ENCODE measurements at places on chromosomes 12 and 14.

DNA sequence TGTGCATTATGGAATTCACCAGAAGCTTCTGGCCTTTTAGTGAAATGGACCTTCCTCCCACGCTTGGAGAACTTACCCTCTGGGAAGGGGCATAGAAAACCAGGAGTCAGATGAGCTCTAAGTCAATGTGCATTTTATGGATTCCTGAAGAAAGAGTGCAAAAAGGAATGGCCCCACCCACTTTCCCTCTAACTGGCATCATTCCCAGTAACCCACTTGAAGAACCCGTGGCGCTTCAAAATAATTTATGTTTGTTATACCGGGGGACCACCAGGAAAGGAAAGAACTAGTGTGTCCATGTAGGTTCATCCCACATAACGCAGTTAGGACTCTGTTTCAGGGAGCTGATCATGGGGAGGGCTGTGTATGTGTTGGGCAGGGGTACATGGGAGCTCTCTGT is 1153.4 kb downstream of the TMEM121 start:
- no peak for DNase-seq

GRCh38 chr12:71686658-71687025 is 760 bp downstream of the TMEM19 start:
- peak; percentile 40 for DNase-seq

GRCh38 chr12:108551535-108551934 is 9.4 kb downstream of the SART3 start:
- DNase-seq, result peak; percentile 71

- DNase-seq, result peak; percentile 93
Observed at GRCh38 chr14:94392510-94392935, 4.1 kb upstream of the SERPINA1 start.

DNA sequence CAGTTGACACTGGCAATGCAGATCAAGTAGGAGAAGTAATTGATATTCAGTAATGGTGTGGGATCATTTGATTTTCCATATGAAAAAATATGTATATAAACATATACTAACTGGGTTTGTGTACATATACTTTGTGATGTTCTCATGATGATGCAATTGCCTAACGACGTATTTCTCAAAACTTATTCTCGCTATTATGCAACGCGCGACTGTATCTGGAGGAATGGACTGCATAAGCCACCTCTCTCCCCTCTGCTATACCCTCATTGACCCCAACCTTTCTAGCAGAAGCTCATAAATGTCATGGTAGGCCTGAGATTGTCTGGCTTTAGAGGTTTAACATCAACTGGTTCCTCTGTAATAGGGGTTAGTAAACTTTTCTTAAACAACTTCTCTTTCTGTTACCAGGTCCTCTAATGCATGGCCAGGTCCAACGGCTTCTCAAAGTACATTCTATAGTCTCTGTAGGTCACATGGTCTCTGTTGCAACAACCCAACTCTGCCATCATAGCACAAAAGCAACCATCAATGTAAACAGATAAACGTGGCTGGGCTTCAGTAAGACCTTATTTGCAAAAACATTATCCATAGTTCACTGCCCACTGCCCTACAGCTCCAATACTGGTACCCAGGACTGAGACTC is 59.3 kb downstream of the FOXN3 start:
- peak; percentile 91 for DNase-seq

GRCh38 chr12:128079-128478 is 61.5 kb downstream of the IQSEC3 start:
- DNase-seq, result peak; percentile 89

GRCh38 chr12:102539651-102540553 is 59.5 kb upstream of the IGF1 start:
- DNase-seq, result no peak

- peak; percentile 84 for DNase-seq
Observed at GRCh38 chr12:101772012-101772775, 32.9 kb upstream of the SYCP3 start.

- no peak for DNase-seq
Observed at GRCh38 chr12:10220398-10221077, 7.9 kb downstream of the GABARAPL1 start.

DNA sequence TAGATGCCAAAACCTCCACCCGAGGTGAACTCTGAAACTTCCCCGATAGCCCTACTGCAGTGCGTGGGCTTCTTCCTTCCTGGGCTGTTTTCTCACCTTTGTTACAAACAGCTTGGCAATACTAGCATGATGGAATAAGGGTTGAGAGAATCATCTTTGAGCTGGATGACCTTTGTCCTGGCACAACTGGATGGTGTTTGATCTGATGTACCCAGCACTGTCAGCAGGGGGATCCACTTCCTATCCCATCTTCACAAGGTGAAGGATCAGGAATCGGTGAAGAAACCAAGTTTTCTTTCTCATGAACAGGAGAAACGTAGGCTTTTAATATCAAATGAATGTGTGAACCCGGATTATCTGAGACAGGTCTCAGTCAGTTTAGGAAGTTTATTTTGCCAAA is 19.5 kb upstream of the LRRC10 start:
- no peak for DNase-seq

DNA sequence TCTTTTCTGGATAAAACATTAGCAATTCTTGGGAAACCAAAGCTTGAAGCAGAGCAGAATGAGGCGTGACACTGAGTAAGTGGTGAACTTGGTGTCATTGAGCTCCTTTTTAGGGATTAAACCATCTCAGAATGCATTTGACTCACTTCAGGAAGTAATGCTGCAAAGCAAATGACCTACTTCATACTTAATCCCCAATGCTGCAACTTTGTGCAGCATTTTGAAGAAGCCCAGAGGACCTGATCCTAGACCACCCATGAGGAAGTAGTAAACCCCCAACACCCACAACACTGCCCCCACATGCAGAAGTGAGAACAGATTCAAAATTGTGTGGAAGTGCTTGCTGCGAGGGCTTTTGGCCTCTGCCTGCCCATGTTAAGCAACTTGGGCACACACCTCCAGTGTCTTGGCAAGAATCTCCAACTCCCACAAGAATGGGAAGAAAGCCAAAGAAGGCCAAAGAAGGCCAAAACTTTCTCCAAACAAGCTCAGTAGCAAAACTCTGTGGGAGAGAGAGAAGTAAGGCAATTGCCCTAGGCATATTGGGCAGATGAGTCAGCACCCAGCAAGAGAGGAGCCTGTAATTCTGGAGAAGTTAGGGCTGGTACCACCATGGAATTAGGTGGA is 69.2 kb upstream of the ETV6 start:
- peak; percentile 98 for DNase-seq

Data from MV-4-11 (cell line).